Smooth muscle cell of trachea (primary cell): ENCODE measurements at places on chromosomes 16 and 17. TPM values are rescaled to one million over a fixed set of nuclear protein-coding genes. Genes with fewer than 3 reads are reported as not detected.

ST3GAL2 gene
- total RNA-seq, result 17.7 and 25.5 TPM in 2 replicates

CA4 gene
- total RNA-seq, result not detected in 2 replicates

PPL gene
- total RNA-seq, result 51.5 and 105 TPM in 2 replicates

ADORA2B gene
- 11.2 and 24.5 TPM in 2 replicates for total RNA-seq

C17orf113 gene
- 0.15 and 0.17 TPM in 2 replicates for total RNA-seq

ACSM3 gene
- total RNA-seq, result 0.29 and 1.7 TPM in 2 replicates

BLMH gene
- total RNA-seq, result 23.3 and 33.3 TPM in 2 replicates
